ENCODE measurements at places on chromosomes 3 and 15.

- DNase-seq, result no peak
These were observed 28.8 kb upstream of the UACA start for GRCh38 chr15:70792171-70792573.

GRCh38 chr3:126954141-126954842 is 28.6 kb upstream of the PLXNA1 start:
- no peak for DNase-seq

- no peak for DNase-seq
These were observed 467.7 kb downstream of the GABRG3 start for GRCh38 chr15:27438403-27439375.

- DNase-seq, result no peak
These were observed 19.9 kb upstream of the TNFAIP8L3 start for GRCh38 chr15:51114437-51115119.

GRCh38 chr3:48859206-48859605 is 11.5 kb upstream of the PRKAR2A start:
- DNase-seq, result no peak

- no peak for DNase-seq
These were observed 263.0 kb upstream of the ROBO2 start for GRCh38 chr3:76776927-76777326.

GRCh38 chr3:73772076-73772886 is 147.5 kb upstream of the PDZRN3 start:
- no peak for DNase-seq

GRCh38 chr3:121483290-121483689 is 62.5 kb downstream of the POLQ start:
- no peak for DNase-seq

DNA sequence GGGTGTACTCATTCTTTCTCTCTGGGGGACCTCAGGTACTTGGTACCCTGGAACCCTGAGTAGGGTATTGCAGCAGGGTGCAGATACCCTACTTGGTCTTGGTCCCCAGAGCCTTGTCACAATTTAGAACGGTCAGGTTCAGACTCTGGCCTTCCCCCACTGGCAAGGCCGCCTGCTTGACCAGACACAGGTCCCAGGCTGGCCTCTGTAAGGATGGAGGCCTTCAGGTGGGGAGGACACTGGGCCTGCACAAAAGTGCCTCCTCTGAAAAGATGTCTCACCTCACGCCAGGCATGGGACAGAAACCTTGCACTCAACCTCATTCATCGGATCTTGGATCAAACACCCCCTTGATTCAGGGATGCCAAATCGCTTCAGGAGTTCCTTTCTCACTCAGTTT is 158.4 kb downstream of the KLF13 start:
- no peak for DNase-seq

DNA sequence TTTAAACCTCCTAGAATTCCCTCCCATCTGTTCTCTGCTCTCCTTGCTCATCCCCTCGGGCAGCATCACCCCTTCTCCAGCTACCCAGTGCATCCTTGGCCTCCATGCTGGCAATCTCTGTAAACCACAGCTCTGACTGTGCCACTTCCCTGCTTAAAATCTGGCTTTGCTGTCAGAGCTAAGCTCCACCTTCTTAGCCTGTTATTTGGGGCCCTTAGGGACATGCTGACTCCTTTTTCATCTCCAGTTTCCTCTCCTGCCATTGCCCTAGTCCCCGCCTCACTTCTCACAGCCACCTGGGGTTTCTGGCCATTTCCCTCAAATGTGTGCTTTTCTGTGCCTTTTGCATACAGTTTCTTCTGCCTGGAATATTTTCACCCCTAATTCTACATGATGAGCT is 5.7 kb downstream of the SLC6A20 start:
- DNase-seq, result no peak

- DNase-seq, result no peak
These were observed 14.2 kb downstream of the KIF7 start for GRCh38 chr15:89641053-89641452.
